ENCODE measurements at places on chromosomes 16 and 17.

GRCh38 chr17:28113269-28113668 lies 70.8 kb downstream of the NLK start:
- DNase-seq = no peak

DNA sequence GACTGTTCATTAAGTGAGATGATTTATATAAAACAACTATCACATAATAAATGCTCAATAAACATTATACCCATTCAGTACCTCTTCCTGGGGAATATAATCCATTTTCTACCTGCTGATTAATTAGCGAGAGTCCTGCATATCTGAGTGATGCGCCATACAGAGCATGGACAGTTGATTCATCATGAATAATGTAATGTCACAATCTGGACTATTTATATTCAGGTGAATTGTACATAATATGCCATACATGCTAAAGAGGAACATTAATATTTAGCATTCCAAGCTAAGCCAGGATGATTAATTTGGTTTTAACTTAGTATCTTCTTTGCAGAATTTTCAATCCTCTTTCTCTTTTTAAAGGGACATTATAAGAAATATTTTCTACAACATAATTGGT lies 362.0 kb upstream of the XYLT1 start:
- DNase-seq = no peak

GRCh38 chr16:65308506-65308905 lies 186.6 kb upstream of the CDH11 start:
- DNase-seq = no peak

DNA sequence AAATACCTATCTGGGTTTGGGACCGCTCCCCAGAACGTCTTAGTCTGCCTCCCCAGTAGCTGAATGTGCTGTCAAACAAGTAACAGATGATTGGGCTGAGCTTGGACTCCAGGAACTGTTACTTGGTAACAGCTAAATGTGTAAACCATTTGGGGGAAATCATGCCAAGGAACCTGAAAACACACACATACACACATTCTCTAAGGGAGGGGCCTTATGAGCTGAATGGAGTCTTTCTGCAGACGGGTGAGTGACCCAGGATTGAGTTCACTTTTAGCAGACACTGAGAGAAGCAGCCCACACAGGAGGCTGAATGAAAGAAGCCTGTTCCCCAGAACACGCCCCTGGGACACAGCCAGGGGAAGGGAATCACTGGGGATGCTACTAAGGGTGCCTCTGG lies 1.6 kb downstream of the ACLY start:
- DNase-seq = no peak

- no peak for DNase-seq
Observed at GRCh38 chr16:78147911-78148401, 48.5 kb downstream of the WWOX start.

GRCh38 chr16:65875381-65876055 lies 491.0 kb upstream of the CDH5 start:
- DNase-seq = no peak
